ENCODE measurements at places on chromosomes 11 and 22. TPM values are rescaled to one million over a fixed set of nuclear protein-coding genes. Genes with fewer than 3 reads are reported as not detected.

DNA sequence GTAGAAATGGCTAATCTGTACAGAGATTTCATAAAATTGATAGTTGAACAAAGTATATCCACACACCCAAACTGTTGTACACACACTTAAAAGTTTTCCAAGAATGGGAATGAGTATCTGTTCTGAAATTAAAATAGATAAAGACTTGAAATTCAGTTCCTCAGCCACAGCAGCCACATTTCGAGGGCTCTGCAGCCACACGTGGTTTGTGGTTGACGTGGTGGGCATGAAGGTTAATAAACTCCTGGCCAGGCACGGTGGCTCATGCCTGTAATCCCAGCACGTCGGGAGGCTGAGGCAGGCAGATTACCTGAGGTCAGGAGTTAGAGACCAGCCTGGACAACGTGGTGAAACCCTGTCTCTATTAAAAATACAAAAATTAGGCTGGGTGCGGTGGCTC is 24.0 kb downstream of the TPST2 start:
- DNase-seq, result no peak

DNA sequence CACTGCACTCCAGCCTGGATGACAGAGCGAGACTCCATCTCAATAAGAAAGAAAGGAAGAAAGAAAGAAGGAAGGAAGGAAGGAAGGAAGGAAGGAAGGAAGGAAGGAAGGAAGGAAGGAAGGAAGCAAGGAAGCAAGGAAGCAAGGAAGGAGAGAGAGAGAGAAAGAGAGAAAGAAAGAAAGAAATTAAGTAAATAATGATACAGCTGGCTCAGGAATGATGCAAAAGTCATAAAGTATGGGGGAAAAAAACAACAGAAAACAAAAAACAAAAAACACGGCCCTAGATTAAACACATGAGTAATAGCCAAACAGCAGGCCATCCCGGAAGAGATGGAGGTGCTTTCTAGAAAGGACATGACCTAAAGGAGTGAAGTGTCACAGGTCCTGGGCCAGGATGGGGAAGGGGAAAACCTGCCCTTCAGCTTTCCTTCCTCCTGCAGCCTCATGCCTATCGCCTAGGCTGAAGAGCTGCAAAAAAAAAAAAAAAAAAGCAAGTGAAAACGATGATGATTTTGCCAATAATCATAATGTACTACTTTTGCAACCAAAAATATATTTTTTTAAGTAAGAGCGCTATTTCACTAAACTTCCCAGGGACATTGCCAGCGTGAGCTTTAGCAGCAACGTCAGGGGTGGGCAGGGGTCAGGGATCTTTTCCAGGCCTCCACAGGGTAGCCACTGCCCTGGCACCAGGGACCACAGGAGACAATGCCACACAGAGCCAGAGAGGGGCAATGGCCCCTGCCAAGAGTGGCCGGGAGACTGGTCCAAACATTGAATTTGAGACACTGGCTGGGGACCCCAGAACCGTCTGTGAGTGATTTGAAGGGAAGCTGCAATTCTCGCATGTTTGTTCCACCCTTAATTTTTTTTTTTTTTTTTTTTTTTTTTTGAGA is 28.2 kb upstream of the TMPRSS4 start:
- peak; percentile 48 for DNase-seq

- no peak for DNase-seq
These were observed 15.7 kb upstream of the GDPD5 start for GRCh38 chr11:75541193-75542087.

DNA sequence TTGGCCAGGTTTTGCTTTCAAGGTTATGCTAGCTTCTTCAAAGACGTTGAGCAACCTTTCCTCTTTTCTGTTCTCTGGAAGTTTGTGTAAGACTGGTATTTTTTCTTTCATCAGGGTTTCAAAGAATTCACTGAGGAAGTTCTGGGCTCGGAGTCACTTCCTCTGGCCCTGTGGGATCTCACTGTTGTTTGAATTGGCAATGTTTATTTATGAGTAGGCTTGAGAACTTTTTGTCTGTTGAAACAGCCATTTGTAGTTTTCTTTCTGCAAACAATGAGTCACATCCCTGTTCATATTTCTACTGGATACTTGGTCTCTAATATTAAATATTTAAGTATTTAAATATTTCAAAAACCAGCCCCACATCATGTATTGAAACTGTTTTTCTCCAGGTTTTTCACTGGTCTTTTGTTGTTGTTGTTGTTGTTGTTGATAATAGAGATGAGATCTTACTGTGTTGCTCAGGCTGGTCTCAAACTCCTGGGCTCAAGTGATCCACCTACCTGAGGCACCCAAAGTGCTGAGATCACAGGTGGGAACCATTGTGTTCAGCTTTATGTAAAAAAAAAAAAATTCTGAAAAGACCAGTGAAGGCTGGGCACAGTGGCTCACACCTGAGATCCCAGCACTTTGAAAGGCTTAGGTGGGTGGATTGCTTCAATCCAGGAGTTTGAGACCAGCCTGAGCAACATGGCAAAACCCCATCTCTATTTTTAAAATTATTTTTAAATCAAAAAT is 26.9 kb downstream of the SUSD2 start:
- no peak for DNase-seq

DNA sequence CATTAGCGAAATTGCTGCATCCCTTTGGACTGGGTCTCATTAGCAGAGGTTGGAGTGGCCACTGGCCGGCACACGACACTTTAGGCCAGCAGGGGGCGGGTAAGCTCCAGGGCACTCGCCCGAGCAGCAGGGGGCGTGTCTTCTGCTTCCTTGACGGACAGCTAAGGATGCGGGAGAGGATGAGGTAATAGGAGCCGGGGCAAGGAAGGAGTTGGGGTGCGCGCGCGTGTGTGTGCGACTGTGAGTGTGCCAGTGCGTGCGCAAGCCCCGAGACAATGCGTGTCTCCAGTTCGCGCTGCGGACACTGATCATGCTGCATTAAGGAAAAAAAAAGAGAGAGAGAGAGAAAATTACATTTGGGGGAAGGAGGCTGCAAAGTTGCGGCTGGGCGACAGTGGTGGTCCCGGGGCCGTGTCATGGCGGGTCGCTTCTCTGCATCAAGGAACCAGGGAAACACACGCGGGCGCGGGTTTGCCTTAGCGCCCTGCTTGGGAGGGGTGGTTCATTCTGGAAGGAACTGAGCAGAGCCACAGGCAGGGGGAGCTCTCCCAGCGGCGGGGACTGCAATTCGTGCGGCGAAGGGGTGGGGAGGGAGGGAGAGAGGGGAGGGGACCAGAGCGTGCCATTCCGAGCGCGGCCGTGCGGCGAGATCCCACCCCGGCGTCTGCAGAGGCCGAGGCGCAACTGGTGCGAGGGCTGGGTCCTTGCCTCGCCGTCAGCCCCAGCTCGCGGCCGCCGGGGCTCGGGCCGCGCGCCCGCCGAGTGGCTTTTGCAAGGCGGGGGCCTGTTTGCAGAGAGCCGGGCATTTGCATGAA is at the start of gene DTX4:
Gene DTX4 (plus strand): TSS at position 625 of the 815 bp plus-strand sequence. CDS start 464 bp downstream, outside the sequence.
- peak; percentile 93 for DNase-seq

- no peak for DNase-seq
These were observed 5.5 kb downstream of the VPS37C start for GRCh38 chr11:61155741-61156140.

- no peak for DNase-seq
These were observed 14.7 kb downstream of the GRIK4 start for GRCh38 chr11:120526241-120526640.

DNA sequence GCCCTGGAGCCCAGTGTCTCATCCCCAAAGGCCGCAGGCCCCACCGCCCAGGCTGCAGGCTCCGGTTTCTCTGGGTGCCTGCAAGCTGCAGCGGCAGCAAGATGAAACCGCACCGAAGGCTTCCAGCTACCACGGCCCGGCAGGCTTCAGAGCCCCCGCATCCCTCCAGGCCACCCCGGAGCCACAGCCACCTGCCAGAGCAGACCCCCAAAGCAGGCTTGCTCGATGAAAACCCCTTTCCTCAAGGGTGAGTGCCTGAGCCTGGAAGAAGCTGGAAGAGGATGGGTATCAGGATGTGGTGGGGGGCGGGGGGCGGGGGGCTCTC is 24.5 kb upstream of the GNB1L start:
- DNase-seq, result no peak

DNA sequence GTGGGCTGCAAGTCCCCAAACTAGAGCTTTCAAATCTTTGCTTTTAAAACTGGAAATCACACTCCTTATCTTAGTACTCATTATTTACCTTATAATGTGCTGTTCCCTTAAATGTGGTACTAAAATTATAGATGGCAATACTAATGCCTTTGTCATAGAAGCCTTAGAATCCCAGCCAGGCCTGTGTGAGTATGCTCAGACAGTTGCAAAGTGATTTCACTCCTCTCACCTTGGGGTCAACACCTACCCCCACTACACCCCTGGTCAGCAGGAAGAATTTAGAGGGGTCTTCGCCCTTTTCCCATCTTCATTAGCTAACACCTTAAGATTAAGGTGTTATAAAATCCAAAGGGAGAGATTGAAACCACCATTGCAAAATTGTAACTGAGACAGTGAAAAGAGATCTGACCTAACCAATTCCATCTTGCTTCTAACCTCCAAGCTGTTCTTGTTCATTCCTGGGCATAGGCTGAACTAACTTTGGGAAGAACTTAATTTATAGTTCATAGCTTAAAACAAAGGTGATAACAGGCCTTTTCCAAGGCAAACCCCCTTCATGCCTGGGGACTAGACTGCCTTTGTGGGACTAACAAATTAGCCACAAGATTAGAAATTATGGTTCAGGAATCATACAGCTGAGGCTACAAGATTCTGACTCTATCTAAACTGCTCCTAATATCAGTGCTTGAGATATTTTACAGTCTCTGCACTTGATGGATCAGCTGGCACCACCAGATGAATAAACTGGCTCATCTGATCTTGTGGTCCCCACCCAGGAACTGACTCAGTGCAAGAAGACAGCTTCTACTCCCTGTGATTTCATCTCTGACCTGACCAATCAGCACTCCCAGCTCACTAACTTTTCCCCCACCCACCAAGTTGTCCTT is 10.4 kb upstream of the MRPL17 start:
- peak; percentile 83 for DNase-seq

DNA sequence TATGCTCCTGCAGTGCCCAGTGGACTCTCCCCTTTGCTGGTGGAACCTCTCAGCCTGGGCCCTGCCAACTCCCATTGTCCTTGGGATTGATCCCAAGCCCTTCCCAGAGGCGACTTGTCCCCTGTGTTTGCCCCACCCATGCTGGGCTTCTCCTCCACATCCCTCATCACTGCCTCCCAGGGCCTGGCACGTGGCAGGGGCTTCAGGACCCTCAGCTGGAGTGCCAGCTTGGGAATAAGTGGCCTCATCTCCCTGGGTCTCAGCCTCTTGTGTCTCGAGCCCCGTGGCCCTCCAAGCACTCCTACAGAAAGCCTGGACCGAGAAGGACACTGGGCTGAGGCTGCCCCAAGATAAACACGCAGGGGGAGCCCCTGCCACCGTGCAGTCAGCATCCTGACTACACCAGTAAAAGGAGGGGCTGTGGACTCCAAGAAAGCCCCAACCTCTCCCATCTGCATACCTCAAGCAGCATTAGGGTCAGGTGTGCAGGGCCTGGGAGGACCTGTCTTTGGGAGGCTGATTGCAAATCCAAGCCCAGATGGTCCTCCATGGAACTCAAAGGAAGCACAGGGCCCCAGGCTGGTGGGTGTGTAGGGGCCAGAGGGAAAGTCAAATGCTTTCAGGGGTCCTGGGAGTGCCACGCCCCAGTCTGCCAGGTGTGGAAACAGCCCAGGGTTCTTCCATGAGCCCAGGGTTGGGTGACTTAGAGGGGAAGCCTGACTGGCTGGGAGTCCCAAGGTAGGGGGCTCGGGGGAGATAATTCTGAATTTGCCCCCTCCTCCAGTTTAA is 9.5 kb upstream of the GNAZ start:
- DNase-seq, result peak; percentile 5

GRCh38 chr11:94968334-94968958 is 4.9 kb downstream of the CWC15 start:
- no peak for DNase-seq

- no peak for DNase-seq
These were observed 145.8 kb upstream of the ARHGAP20 start for GRCh38 chr11:110857892-110858546.

DNA sequence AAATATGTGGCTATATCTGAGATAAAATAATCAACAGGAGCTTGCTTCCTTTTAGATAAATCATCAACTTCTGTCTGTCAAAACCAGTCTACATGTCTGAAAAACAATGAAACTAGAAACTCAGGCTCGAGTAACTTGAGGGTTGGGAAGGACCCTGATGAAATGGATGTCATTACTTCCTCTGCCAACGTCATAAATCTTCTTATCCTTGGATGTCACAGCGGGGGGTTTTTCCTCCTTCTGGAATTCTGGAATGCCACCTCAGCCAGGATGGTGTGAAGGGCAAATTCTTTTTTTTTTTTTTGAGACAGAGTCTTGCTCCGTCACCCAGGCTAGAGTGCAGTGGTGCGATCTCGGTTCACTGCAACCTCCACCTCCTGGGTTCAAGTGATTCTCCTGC is 13.4 kb downstream of the LGR4 start:
- DNase-seq, result no peak

- DNase-seq, result no peak
These were observed 206.8 kb upstream of the CADM1 start for GRCh38 chr11:115710980-115711379.

DNA sequence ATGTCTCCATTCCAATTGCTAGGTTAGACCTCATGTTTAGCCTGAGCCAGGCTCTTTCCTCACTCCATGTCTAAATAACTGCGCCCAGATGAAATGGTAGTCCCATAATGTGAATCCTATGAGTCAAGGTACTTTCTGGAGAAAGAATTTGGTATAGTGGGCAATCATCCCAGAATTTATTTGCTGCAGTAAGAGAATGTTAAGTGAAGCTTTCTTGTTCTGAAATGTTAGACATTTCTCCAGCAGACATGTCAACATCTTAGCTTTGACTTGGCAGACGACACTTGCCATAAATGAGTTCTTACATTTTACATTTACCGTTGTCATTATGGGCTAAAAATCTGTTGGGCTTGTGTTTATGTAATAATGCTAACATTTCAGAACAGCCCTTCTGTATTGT is 165.2 kb downstream of the PGR start:
- no peak for DNase-seq

DNA sequence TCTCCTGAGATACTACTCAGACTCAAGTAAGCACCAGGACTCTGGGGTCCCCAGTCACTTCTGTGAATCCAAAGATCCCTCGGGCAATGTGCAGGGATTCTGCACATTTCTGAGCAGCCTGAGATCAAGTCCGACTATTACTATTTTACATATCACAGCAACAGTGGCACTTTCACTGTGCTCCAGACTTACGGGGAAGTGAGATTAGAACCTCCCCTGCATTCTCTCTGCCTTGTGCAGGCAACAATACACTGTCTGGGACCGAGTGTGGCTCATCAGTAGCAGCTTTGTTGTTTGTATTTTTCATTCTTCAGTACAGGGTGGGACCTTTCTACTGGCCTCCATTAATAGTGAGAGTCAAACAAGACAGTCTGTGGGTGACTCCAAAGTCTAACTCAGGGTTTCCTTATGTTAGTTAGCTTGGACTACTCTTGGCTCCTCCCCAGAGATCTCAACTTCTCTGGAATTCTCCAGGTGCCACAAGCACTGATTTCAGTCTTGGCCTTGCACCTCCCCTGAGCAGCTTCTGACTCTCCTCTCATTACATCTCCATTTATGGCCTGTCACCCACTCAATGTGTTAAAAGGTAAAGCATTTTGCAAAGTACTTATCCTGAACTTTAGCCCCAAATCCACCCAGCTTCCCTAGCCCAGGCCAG is 76.2 kb upstream of the TOP3B start:
- DNase-seq, result no peak

The IGLL1 gene
- not detected for total RNA-seq

The DNAL4 gene
- total RNA-seq, result 7.7 TPM

The ACTN3 gene
- 0.15 TPM for total RNA-seq

The OR52I1 gene
- not detected for total RNA-seq

The LRRN4CL gene
- 0.21 TPM for total RNA-seq

The P2RX6 gene
- total RNA-seq, result not detected

The OR51B6 gene
- total RNA-seq, result not detected

The CRYBA4 gene
- total RNA-seq, result 0.36 TPM

The OVCH2 gene
- total RNA-seq, result not detected

The MCHR1 gene
- total RNA-seq, result not detected
